ENCODE measurements at places on chromosomes 2 and 18. TPM values are rescaled to one million over a fixed set of nuclear protein-coding genes. Genes with fewer than 3 reads are reported as not detected.

DNA sequence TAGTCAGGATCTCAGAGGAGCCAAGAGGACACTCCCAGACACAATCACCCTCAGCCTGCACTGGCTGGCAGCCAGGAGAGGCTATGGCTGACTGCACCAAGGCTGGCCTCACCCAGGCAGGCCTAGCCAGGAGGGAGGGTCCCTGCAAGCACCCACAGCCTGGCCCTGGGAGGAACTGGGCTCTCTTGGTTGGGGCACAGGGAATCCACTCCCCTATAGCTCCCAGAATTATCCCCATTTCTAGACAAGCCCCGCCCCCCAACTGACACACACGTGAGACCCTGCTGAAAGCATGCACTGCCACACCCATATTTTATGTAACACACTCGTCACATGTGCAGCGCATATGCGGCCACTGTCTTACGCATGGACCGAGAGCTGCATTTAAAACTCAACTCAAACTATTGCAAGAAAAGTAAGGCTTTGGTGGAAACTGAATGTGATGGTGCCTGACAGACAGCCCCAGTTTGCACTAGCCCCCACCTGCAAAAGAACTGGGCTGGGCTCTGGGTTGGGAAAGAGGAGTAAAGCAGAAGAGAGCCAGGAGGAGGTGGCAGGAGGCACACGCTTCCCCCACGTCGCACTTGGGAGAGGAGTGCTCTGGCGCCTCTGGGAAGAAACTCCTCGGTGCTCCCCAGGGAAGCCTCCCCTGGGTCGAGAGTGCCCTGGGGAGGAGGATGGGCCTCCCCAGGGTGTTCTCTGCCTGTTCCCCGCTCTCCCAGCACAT is 28.9 kb upstream of the ARHGEF4 start:
- DNase-seq: no peak

DNA sequence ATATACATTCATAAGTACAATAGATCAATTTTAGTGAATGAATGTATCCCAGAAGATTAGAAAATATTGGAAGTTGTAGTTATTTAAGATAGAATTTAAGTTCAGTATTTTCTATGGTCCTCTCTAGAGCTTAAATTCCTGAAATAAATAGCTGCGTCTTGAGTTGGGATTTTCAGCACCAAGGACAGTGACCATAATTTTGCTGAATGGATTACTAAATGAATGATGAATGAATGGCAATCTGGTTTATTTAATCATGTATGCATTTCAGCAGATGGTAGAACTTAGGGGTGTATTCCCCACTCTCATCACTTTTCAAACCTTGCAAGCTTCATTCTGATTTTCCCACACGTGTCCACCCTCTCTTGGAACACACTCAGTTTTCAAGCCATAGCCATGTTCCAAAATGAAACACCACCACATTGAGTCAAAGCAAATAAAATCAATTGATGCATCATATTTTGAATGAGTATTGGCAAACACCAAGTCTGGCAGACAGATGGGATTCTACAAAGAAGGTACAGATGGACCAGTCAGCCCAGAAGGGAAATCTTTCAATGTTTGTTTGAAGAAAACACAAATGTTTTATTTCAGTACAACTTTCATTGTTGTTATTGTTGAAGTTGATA is 362.2 kb upstream of the NXPH2 start:
- DNase-seq: no peak

DNA sequence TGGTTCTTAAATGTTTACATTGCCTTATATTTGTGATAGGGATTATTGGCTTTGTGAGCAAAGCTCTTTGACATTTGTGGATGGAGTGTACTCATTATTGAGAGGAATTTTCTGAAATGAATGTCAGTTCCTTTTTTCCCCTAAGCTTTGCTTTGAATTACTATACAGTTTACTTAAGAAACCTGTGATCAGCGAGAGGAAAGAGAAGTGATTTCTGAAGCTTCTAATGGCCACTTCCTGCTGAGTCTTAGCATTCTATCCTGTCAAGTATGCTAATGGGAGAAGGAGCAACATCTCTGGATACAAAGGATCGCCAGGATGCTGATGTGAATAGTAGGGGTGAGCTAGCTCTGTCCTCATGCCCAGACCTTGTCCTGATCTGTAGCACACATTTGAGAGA is 47.8 kb upstream of the MGAT5 start:
- no peak for DNase-seq

DNA sequence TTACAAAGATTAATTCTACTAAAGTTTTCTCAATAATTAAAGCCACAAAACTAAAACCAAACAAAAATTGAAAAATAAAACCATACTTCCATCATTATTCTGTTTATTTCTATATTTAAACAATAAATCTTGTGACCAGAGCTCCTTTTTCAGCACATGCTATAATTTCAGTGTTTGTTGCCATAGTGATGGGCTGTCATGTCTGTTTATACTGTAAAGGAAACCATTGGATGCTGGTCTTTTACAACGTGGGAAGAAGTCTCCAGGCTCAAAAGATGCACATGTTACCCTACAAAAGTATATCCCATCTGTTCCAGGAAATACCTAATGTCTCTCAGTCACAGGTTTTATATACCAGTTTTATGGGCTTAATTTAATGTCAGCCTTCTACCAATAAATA is 100.1 kb upstream of the MC2R start:
- DNase-seq: no peak

DNA sequence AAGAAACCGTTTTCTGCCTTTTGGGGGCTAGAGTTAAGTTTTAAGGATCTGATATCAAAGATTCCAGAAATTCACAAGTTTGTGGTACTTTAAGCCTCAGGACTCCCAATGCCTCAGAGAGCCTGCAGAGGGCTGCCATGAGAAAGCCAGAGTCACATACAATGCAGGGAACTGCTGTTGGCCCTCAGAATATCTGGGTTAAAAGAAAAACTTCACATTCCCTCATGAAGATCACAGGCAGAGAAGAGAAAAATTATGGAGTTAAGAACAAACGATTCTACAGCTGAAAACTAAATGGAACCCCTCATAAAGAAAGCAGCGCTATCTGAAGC is 39.5 kb downstream of the HDAC4 start:
- no peak for DNase-seq

GRCh38 chr2:239883326-239884050 is 141.7 kb downstream of the NDUFA10 start:
- no peak for DNase-seq

DNA sequence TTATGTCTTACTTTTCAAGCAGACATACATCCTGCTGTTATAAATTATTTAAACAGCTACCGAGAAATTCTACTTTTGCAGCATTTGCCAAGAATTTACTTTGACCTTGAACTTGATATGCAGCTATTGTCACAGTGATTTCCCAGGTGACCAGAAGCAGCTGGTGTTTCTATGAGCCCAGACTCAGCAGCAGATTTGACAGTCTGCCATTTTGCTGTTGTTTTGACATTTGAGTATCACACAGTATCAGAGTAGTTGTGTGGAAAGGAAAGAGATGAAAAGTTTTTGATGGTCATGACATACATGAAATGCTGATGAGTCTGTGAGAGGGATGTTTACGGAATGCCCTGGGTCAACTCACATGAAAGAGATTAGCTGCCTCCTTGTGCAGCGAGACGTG is 6.6 kb upstream of the CCDC195 start:
- DNase-seq: no peak

DNA sequence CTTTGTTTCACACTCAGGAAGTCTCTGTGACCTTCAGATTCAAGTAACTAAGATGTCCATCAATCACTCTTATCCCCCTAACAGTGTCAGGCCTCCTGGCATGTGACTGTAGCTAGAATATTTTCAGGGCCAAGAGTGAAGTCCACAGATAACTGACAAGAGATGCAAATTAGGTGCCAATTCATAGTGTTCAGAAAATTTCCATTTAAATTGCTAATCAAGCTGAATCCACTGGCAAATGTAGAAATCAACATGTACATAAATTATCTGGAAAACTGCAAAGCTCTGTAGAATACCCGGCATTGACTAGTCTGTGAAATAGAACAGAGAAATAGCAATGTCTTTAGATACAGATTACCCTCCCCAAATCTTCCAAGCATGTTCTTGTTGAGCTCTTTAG is 38.6 kb upstream of the ARL4C start:
- DNase-seq: no peak

DNA sequence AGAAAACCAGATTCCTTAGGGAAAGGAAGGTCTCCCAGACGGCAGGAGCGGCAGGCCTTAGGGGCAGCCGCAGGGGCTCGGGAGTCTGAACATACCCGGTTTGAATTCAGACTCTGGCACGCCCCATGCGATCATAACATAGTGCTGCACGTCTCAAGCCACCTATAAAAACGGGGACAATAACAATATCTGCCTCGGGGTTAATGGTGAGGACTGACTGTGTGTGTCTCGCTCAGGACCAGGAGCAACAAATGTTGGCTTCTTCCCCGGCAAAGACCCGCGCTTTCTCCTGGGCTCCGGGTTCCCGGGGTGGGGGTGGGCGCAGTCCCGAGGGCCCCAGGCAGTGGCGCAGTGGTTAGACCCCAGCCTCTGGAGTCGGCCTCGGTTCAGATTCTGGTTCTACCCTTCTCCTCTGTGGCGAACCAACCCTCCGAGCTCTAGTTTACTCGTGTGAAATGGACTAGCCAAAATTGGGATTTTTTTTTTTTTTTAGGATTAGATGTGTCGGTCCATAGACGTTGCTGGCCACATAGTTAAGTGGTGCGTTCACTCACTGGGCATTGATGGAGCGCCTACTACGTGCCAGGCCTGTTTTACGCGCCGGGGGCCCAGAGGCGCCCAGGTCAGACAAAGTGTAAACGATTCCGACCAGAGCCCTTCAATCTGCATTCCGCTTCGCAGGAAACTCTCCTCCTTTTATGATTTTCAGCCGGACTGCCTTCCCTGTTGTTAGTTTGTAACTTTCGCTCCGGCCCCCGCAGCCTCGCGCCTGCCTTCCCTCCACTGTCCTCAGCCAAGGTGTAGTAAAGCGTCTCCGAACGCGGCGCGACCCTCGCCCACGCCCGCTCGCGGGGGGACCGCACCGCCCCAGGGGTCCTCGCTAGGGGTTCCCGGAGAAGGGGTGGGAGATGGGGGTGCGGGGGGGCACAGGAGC is 820 bp upstream of the SH3BP4 start:
- DNase-seq: peak; percentile 32

DNA sequence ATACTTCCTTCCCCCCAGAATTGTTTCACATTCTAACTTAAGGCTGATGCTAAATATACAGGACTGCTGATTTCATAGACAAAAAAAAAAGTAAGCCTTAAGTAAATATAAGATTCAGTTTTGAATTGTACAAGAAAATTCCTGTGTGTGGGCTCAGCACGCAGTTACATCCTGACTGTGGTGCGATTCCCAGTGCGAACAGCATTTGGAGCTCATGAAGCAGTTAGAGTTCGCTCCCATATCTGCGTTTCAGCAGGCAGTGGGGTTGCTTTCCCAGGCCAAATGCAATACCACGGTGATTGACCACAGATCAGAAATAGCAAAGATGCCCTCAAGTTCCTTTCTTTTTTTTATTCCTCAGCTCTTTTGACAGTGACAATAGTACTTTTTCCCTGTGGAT is 75.6 kb downstream of the SATB2 start:
- DNase-seq: no peak

DNA sequence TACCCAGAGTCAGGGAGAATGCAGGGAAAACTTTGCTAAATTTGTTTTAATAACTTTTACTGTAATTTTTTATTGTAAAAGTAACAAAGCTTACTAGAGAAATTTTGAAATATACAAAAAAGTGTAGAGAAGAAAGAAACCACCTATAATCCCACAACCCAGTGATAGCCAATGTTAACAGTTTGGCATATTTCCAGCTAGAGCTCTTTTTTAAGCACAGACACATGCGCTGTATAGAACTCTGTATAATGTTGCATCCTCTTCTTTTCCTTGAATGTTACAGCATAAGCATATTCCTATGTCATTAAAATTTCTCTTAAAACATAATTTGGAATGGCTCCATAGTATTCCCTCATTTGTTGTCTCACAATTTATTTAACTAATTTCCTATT is 37.4 kb upstream of the EPAS1 start:
- no peak for DNase-seq

DNA sequence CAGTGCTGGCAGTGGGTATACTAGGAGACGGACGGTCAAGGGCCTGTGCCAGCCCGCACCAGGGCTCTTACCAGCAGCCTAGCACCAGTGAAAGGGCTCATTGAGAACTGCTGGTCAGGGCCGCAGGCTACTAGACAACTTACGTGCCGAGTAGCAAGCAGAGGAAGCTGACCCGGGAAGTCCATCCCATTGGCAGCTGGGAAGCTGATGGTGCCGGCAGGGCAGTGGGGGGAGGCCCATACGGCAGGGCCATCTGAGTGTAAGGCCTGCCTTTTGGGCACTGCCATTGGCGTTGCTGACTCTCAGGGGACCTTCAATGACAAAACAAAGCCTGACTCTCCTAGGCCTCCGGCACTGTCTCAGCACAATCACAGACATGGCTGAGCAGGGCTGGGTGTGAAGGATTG is 20.6 kb downstream of the EFR3B start:
- peak; percentile 82 for DNase-seq

- no peak for DNase-seq
These were observed 199.2 kb downstream of the TFCP2L1 start for GRCh38 chr2:121085801-121086200.

- no peak for DNase-seq
These were observed 667.9 kb downstream of the BCL11A start for GRCh38 chr2:59885541-59885940.

DNA sequence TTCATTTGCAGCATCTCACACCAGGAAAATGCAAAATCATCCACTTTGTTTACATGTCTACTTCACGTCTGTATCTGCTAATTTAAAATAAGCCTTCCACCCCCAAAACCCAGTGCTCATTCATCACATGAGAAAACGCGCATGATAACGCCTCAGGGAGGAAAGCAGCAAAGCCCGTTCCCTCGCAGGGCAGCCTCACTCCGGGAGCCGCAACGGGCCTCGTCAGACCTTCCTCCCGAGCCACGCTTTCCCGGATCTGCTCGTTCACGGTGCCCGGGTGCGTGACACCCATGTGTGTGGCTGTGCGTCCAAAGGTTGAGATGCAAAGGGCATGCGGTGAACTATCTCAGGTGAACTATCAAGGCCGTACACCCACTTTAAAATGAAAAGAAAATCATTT is 59.8 kb downstream of the NDUFA10 start:
- no peak for DNase-seq

The WDR54 gene
- 6.7 TPM for total RNA-seq

The ARHGAP28 gene
- 7.3 TPM for total RNA-seq

The PLGLB2 gene
- 5.6 TPM for total RNA-seq

The ALPG gene
- total RNA-seq: not detected

The FAM110C gene
- total RNA-seq: 7.2 TPM

The LYPD6B gene
- 21.0 TPM for total RNA-seq

The CRYGC gene
- total RNA-seq: not detected

The TMEM178A gene
- 1.9 TPM for total RNA-seq

The GKN1 gene
- not detected for total RNA-seq

The SEMA4C gene
- 31.5 TPM for total RNA-seq

The ALKAL2 gene
- total RNA-seq: 10.1 TPM

The ALLC gene
- 0.16 TPM for total RNA-seq

The PDCD1 gene
- total RNA-seq: 0.16 TPM

The IL36A gene
- total RNA-seq: not detected
